ENCODE measurements at places on chromosomes 2 and 18.

GRCh38 chr18:46265196-46266156 is 161.3 kb downstream of the HAUS1 start:
- no peak for DNase-seq

DNA sequence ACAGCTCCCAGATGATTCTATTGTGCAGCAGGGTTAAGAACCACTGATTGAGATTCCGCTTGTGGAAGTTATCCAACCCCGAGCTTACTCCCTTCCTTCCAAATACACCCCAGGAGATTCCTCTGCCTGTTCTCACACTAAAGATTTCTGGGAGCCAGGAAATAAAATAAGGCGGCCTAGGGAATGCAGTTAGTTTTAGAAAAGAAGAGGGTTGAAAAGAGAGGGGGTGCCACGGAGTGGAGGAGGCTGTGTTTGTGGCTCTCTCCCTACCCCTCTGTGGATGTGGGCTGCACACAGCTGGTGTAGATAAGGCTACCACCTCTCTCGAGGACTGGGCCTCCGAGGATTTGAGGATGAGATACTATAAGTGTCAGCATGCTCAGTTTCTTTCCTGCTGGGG is 25.1 kb upstream of the SP3 start:
- DNase-seq: no peak

DNA sequence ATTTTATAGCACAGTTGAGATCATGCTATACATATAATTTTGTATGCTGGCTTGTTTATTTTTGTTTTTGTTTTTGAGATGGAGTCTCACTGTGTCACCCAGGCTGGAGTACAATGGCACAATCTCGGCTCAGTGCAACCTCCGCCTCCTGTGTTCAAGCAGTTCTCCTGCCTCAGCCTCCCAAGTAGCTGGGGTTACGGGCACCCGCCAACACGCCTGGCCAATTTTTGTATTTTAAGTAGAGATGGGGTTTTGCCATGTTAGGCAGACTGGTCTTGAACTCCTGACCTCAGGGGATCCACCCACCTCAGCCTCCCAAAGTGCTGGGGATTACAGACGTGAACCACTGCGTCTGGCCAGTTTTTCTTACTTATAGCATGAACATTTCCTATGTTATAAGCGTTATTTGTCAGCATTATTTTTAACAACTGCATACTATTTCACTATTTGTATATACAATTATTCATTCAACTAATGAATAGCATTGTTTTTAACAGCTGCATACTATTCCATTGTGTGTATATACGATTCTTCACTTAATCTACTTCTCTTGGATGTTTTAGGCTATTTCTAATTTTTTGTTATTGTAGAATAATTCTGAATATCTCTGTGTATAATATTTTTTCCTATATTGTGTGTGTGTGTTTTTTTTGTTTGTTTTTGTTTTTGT is 3.5 kb downstream of the EHD3 start:
- DNase-seq: no peak

DNA sequence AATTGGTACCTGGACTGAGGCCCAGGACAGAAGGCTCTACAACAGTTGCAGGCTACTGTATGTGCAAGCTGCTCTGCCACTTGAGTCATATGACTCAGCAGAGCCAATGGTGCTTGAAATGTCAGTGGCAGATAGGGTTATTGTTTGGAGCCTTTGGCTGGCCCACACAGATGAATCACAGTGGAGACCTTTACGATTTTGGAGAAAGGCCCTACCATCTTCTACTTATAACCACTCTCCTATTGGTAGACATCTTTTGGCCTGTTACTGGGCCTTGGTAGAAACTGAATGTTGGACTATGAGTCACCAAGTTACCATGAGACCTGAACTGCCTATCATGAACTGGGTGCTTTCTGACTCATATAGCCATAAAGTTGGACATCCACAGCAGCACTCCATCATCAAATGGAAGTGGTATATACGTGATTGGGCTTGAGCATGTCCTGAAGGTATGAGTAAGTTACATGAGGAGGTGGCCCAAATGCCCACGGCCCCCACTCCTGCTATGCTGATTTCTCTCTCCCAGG is 88.9 kb upstream of the NRXN1 start:
- DNase-seq: no peak

- DNase-seq: no peak
These were observed 110.1 kb downstream of the GALNT1 start for GRCh38 chr18:35691625-35692024.

DNA sequence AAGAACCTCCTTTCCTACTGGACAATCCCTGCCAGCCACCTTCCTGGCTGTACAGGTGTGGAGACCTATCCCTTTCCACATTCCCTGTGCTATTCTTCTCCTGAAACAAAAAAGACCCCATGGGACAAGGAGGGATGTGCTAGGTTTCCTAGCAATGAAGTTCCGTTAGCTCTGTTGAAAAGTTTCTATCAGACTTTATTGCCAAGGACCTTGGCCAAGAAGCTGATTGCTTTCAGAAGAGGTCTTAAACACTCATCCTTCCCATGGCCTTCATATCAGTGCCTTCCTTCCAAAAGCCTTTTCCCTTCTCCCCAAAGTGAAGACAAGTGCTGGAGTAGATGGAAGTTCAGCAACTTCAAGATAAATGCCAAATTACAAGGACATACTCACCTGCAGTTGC is 194.8 kb downstream of the AGPS start:
- DNase-seq: no peak

DNA sequence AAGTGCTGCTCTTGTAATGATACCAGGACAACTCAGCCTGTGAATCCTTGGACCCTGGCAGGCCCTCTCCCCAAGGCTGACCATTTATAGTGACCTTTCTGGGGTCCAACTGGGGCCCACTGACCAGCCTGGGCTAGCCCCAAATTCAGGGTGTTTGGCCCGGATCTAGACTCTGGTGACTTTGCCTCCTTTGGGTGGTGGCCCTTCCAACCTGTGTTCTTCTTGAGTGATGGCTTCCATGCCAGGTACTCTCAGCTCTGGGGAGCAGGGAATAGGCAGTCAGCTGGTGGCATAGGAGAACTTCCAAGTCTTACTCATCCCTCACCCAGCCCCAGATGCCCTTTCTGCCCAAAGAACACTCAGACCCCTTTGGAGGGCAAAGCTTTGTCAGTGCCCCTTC is 10.3 kb downstream of the MYO7B start:
- no peak for DNase-seq

GRCh38 chr18:53305461-53305860 is 919.0 kb downstream of the MBD2 start:
- DNase-seq: no peak

DNA sequence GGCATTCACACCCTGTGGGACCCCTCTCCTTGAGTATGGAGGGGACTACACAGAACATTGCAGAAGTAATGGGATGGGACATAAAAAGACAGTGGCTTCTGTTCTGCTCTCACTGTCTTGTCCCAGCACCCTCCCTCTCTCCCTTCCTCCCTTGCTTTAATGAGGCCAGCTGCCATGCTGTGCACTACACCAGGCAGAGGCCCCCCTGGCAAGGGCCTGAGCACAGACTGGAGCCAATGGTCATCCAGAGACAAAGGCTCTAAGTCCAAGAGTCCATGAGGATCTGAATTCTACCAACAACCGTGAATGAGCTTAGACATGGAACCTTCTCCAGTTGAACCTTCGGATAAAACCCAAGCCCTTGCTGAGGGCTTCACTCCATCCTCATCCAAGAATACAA is 263.0 kb downstream of the NDUFA10 start:
- DNase-seq: no peak
